Activated T-helper 17 cell treated with anti-CD3 and anti-CD28 coated beads, Interleukin-2, amount 50 U/mL, for 72 hours (primary cell): ENCODE measurements at places on chromosomes 4 and X. TPM values are rescaled to one million over a fixed set of nuclear protein-coding genes. Genes with fewer than 3 reads are reported as not detected.

Gene ZMAT1
- 3.9 TPM for total RNA-seq

Gene EDNRA
- not detected for total RNA-seq

Gene GABRB1
- total RNA-seq: not detected

Gene FRMPD4
- not detected for total RNA-seq

Gene MAGEB16
- total RNA-seq: not detected

Gene QRFPR
- total RNA-seq: not detected

Gene DDX53
- total RNA-seq: not detected

Gene GLRB
- total RNA-seq: not detected

Gene CLDN2
- not detected for total RNA-seq

Gene IL13RA2
- total RNA-seq: not detected

Gene BTC
- total RNA-seq: not detected

Gene AWAT2
- not detected for total RNA-seq

Gene ESX1
- not detected for total RNA-seq

Gene CTAG2
- not detected for total RNA-seq

Gene SSX1
- total RNA-seq: not detected

Gene RIBC1
- total RNA-seq: 0.74 TPM

Gene LONRF3
- 3.7 TPM for total RNA-seq

Gene FAM236C
- total RNA-seq: not detected

Gene TMEM47
- not detected for total RNA-seq

Gene TRIM75
- not detected for total RNA-seq

Gene SLC2A9
- total RNA-seq: 1.8 TPM

Gene CXCL1
- not detected for total RNA-seq

Gene FREM3
- total RNA-seq: not detected

Gene DSPP
- not detected for total RNA-seq

Gene ADAMTS3
- total RNA-seq: not detected

Gene ASB12
- total RNA-seq: not detected

Gene FAM47A
- not detected for total RNA-seq

Gene NXT2
- total RNA-seq: 8.8 TPM

Gene ANAPC4
- total RNA-seq: 54.4 TPM

Gene GPRASP1
- 2.3 TPM for total RNA-seq

Gene HSFX3
- total RNA-seq: not detected

Gene PABPC5
- total RNA-seq: not detected

Gene TRO
- total RNA-seq: 2.3 TPM

Gene SNX12
- 49.0 TPM for total RNA-seq

Gene HPSE
- total RNA-seq: 12.3 TPM

Gene GPM6B
- total RNA-seq: not detected

Gene PLAC8
- total RNA-seq: 58.9 TPM

Gene PROM1
- 0.26 TPM for total RNA-seq

Gene WDR44
- total RNA-seq: 12.7 TPM
